Fibroblast of the aortic adventitia (primary cell): ENCODE measurements at places on chromosomes 4 and X. TPM values are rescaled to one million over a fixed set of nuclear protein-coding genes. Genes with fewer than 3 reads are reported as not detected.

The VSIG4 gene
- not detected in 2 replicates for total RNA-seq

The COL25A1 gene
- 0.27 and 1.7 TPM in 2 replicates for total RNA-seq

The ENAM gene
- total RNA-seq: 0.18 TPM in 1 of 2 replicates, not detected in the other

The MAGEA4 gene
- not detected in 2 replicates for total RNA-seq

The DUX4 gene
- not detected in 2 replicates for total RNA-seq

The ARHGEF6 gene
- total RNA-seq: 8.2 and 10.0 TPM in 2 replicates

The UGT2B11 gene
- total RNA-seq: not detected in 2 replicates

The TSC22D3 gene
- 13.3 and 45.9 TPM in 2 replicates for total RNA-seq

The DTHD1 gene
- not detected in 2 replicates for total RNA-seq

The CT45A10 gene
- total RNA-seq: not detected in 2 replicates

The STATH gene
- total RNA-seq: 0.72 TPM in 1 of 2 replicates, not detected in the other

The IBSP gene
- not detected in 2 replicates for total RNA-seq

The DCAF4L1 gene
- total RNA-seq: 0.09 and 0.25 TPM in 2 replicates

The DCHS2 gene
- total RNA-seq: under 0.01 TPM in 1 of 2 replicates, not detected in the other

The TKTL2 gene
- not detected in 2 replicates for total RNA-seq

The OPN1LW gene
- not detected in 2 replicates for total RNA-seq

The NPFFR2 gene
- not detected in 2 replicates for total RNA-seq

The LRAT gene
- total RNA-seq: 0.57 TPM in 1 of 2 replicates, not detected in the other

The SULT1B1 gene
- total RNA-seq: 0.74 and 1.3 TPM in 2 replicates

The ZNF827 gene
- total RNA-seq: 10.7 and 16.7 TPM in 2 replicates

The IGBP1 gene
- 64.6 and 117 TPM in 2 replicates for total RNA-seq

The RBMX gene
- total RNA-seq: 245 and 277 TPM in 2 replicates

The HTN1 gene
- total RNA-seq: not detected in 2 replicates

The VSIG1 gene
- total RNA-seq: 0.09 TPM in 1 of 2 replicates, not detected in the other

The GAGE13 gene
- total RNA-seq: not detected in 2 replicates

The OTUD6A gene
- not detected in 2 replicates for total RNA-seq

The CT47B1 gene
- total RNA-seq: not detected in 2 replicates

The FAM47E gene
- total RNA-seq: 0.18 TPM in 1 of 2 replicates, not detected in the other

The BEX2 gene
- 1.6 and 14.3 TPM in 2 replicates for total RNA-seq

The SHROOM2 gene
- 0.16 TPM in 1 of 2 replicates, not detected in the other for total RNA-seq

The LONRF3 gene
- 1.5 TPM in 1 of 2 replicates, not detected in the other for total RNA-seq

The ACSL1 gene
- 26.2 and 26.3 TPM in 2 replicates for total RNA-seq

The NEUROG2 gene
- total RNA-seq: not detected in 2 replicates

The DDX60 gene
- total RNA-seq: 24.8 and 49.0 TPM in 2 replicates

The CT55 gene
- total RNA-seq: not detected in 2 replicates

The TLR10 gene
- not detected in 2 replicates for total RNA-seq

The ZNF157 gene
- 1.3 TPM in 1 of 2 replicates, not detected in the other for total RNA-seq

The ACSL4 gene
- total RNA-seq: 82.2 and 260 TPM in 2 replicates

The ADGRG4 gene
- total RNA-seq: not detected in 2 replicates

The HSFX1 gene
- total RNA-seq: 0.45 TPM in 1 of 2 replicates, not detected in the other

The NLGN3 gene
- 1.5 and 4.2 TPM in 2 replicates for total RNA-seq

The RNF128 gene
- total RNA-seq: 0.82 and 12.6 TPM in 2 replicates

The AADAT gene
- 6.2 and 7.4 TPM in 2 replicates for total RNA-seq

The WWC2 gene
- total RNA-seq: 21.5 and 47.0 TPM in 2 replicates

The ADGRL3 gene
- total RNA-seq: under 0.01 and 7.9 TPM in 2 replicates

The CENPVL2 gene
- 0.41 TPM in 1 of 2 replicates, not detected in the other for total RNA-seq

The GATA1 gene
- not detected in 2 replicates for total RNA-seq

The FRG2 gene
- total RNA-seq: not detected in 2 replicates

The UNC5C gene
- 0.90 and 2.2 TPM in 2 replicates for total RNA-seq
